Mesendoderm (in vitro differentiated cells): ENCODE measurements at places on chromosomes 3 and 15.

DNA sequence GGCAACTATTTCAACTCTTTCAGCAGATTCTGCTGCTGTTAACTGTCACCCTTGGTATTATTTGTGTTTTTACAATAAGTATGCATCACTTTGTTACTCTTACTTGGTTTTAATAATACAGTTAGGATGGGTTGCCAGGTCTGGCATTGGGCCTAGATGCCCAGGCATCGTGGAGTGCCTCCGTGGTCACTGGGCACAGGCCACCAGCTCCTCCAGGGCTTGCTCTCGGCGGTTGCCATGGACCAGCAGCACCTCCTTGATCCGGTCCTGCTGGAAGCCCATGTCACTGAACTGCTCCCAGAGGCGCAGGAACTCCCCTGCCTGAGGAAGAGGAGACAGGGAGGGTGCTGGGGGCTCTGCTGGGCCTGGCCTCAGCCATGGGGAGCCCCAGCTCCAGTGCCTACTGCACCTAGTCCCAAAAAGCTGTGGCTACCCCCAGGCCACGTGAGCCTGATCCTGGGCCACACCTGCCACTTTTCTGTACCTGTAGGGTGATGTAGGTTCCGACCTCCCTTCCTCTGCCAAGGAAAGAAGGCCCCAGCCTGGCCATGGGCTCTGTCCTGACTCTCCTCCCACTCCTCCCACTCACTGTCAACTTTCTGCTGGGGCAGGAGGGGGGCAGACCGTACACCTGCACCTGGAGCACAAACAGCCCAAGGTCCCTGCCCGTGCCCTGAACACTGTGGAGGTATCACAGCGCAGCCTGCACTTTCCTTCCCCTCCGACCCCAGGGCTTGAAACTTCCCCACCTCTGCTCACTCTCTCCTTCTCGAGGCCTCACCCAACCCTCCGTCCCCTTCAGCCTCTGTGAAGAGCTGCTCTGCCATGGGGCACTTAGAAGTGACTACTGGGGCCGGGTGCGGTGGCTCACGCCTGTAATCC, 16.6 kb downstream of the KBTBD13 start:
- DNase-seq = no peak

DNA sequence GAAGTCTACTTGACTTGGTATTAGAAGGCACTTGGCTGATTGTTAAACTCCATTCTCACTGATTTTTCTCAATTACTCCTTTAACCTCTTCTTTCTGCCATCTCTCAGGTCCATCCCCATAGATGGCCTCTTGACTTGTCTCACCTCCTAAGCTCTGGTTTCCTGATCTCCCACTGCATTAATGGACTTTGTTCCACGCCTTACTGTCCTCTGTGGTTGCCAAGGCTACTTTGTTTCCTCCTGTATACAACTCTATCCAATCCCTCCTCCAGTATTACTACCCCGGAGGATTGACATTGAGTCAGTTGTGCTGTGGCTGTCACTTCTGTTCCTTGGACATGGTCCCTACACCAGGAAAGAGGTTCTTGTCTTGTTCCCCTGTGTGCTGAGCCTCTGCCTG, 10.6 kb upstream of the GLCE start:
- no peak for DNase-seq

GRCh38 chr15:100108346-100108745, 233.4 kb downstream of the ADAMTS17 start:
- DNase-seq = no peak

- no peak for DNase-seq
Observed at GRCh38 chr3:58626841-58627569, 39.6 kb downstream of the FAM3D start.

GRCh38 chr3:7854721-7855120, 646.9 kb upstream of the LMCD1 start:
- peak; percentile 79 for DNase-seq

DNA sequence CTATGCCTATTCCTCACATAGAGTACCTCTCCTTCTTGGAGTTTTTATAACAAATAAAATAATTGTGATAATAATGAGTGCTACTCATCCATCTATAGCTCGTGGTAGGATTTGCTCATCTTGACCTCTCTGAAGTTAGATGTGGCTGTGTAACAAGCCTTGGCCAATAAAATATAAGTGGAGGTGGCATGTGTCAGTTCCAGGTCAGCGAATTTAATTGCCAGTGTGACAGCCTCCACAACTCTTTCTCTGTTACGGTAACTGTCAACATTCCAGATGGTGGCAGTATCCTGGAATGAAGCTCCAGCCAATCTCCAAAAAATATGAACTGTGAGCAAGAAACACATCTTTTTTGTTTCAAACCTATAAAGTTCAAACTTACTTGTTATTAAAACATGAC, 13.8 kb downstream of the CLRN1 start:
- DNase-seq = no peak

- DNase-seq = no peak
Observed at GRCh38 chr15:100297812-100298211, 44.0 kb downstream of the ADAMTS17 start.

GRCh38 chr3:100443690-100444089, 42.4 kb downstream of the LNP1 start:
- DNase-seq = peak; percentile 37

GRCh38 chr3:16300881-16301359, 35.9 kb downstream of the OXNAD1 start:
- no peak for DNase-seq

DNA sequence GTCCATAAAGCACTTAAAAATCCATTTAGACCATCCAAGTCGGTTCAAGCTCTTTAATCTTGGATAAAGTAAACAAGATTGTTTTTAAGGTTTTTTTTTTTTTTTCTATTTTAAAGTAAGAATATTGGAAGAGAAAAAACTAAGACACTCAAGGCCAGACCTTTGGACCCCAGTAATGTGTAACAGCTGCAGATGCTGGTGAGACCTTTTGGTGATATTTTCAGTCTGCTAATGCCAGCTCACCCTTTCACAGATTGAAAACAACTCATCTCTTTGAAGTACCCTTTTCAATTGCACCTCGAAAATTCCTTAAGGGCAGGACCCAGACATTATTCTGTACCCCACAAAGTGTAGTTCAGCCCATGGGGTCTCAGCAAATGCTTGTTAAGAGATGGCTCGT, 260.7 kb upstream of the CTNNB1 start:
- no peak for DNase-seq

GRCh38 chr3:115359536-115359935, 212.4 kb upstream of the ZBTB20 start:
- DNase-seq = no peak

- DNase-seq = no peak
Observed at GRCh38 chr3:57953576-57953975, 54.6 kb upstream of the FLNB start.

- DNase-seq = peak; percentile 73
Observed at GRCh38 chr3:123755085-123755484, 129.0 kb downstream of the MYLK start.

GRCh38 chr15:39312984-39313383, 267.9 kb upstream of the THBS1 start:
- peak; percentile 55 for DNase-seq

DNA sequence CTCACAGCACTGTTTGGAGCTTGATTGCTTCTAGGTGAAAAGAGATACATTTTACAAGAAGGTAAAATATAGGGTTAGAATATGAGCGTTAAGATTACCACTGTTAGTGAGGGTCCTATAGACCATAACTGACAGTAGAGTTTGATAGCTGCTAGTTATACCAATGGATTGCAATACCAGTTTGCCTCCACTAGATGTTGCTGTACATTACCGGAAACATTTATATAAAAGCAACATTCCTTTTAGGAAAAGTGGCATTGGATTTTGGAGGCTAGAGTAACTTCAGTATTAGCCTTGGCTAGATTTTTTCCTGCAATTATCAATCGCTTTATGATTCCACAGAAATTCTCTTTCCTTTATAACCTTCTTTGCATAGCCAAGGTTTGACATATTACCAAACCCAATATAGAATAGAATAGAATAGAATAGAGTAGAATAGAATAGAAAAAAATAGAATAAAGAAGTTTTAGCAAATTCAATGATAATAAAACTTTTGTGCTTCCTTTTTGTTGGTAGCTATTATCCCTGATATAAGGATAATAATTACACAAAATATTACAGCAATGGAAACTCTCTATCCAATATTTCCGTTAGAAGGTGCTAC, 1093.6 kb upstream of the ALCAM start:
- peak; percentile 59 for DNase-seq

DNA sequence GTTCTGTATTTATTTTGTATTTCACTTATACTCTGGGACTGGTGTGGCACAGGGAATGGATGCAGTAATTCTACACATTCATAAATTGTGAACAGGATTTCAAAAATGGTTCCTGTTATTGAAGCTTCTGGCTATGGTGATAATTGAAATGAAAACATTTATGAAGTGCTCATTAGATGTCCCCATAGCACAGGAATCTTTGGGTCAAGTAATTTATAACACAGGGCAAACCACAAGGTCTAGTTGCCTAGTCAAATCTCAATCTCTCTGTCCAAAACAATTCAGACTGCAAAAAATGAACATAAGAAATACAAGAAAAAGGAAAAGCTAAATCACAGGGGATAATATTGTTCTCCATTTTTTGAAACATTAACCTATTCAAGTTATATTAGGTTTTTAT, 117.5 kb upstream of the PTPRG start:
- no peak for DNase-seq

- DNase-seq = peak; percentile 11
Observed at GRCh38 chr3:158312560-158313141, 202.8 kb downstream of the RSRC1 start.

GRCh38 chr3:160637086-160637485, 39.9 kb upstream of the ARL14 start:
- no peak for DNase-seq

- DNase-seq = no peak
Observed at GRCh38 chr3:58271901-58272501, 34.0 kb upstream of the RPP14 start.

GRCh38 chr3:58996730-58997129, 53.1 kb downstream of the CFAP20DC start:
- DNase-seq = peak; percentile 60

DNA sequence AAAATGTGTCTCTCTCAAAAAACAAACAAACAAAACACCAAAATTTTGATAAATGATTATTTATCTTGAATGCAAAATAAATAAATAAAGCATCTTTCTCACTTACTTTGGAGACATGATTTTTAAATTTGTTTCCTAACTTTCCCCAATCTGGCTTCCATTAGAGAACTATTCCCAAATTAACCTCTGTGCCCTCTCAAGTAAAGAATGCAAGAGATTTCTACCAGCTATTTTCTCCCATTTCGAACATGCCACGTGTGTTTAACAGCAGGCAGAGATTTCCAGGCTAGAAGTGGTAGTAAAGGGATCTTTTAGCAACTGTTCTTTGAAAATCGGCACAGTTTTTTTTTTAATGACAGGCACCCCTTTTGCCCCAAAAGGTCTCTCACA, 269.1 kb downstream of the SHQ1 start:
- DNase-seq = no peak

GRCh38 chr15:99006904-99007495, 592 bp downstream of the PGPEP1L start:
- DNase-seq = no peak

DNA sequence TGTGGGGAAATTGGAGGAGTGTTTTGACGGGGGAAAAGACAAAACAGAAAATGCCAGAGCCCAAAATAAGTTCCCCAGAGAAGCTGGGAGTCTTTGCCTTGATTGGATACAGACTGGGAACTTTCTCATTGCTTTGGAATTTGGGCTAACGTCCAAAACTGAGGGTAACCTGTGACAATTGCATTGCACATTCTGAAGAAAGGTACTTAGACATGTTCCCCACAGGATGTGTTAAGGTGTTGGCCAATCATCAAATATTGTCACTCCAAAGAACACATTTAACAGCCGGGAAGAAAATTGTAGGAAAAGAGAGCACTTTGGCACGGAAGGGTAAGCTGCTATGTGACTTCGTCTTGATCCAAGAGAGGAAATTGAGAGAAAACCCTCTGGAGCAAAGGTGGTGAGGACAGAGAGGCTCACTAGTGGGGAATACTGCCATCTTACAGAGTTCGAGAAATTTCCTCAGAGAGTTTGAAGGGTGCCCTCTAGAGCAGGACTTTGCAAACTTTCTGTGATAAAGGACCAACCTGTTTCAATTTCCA, 619.5 kb upstream of the TBL1XR1 start:
- peak; percentile 36 for DNase-seq

GRCh38 chr3:53730576-53730975, 115.6 kb downstream of the CHDH start:
- DNase-seq = no peak

- peak; percentile 41 for DNase-seq
Observed at GRCh38 chr15:58229297-58229768, 91.2 kb downstream of the AQP9 start.

DNA sequence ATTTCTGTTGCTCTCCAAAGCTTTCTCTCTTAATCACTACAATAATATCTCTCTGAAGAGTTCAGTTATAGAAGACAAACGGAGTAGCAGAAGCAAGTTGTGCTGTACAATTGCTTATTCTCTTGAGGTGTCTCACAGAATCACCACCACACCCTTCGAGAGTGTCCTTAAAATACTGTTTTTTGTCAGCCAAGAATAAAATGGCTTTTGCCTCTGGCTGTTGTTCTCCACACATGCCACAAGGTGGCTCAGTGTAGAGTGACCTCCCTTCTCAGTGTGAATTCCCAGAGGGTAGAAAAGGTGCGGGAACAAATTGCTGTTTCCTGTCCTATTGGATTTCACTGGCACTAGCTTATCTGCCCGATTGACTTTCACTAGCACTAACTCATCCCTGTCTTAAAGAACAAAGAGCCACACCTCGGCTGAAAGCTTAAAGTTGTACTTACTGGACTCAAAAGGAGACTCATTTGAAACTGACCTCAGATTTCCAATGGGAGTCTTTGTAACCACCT, 134.2 kb upstream of the SATB1 start:
- DNase-seq = peak; percentile 90

- DNase-seq = no peak
Observed at GRCh38 chr3:64988188-64988587, 300.4 kb upstream of the ADAMTS9 start.

- no peak for DNase-seq
Observed at GRCh38 chr3:150020527-150020926, 49.8 kb upstream of the PFN2 start.

- no peak for DNase-seq
Observed at GRCh38 chr3:46990573-46991374, 11.3 kb downstream of the NBEAL2 start.

- DNase-seq = no peak
Observed at GRCh38 chr3:120393243-120393642, 44.1 kb upstream of the LRRC58 start.
